ENCODE measurements at places on chromosomes 12 and 14.

DNA sequence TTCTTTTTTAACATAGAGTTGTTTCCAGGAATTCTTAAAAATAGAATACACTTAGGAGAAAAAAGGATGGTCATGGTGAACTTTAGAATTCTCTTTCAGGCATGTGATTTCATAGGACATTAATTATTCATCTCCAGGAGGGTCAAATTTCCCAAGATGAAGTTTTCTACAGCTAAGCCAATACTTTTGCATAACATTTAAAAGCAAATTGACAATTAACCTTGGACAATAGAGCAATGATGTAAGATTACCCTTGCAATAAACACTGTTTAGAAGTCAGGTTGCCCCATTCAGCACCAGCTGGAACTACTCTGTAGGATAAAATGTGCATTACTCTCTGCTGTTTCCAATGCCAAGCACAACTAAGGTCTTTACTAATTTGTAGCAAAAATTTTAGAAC lies 49.5 kb downstream of the SIX1 start:
- no peak for DNase-seq

DNA sequence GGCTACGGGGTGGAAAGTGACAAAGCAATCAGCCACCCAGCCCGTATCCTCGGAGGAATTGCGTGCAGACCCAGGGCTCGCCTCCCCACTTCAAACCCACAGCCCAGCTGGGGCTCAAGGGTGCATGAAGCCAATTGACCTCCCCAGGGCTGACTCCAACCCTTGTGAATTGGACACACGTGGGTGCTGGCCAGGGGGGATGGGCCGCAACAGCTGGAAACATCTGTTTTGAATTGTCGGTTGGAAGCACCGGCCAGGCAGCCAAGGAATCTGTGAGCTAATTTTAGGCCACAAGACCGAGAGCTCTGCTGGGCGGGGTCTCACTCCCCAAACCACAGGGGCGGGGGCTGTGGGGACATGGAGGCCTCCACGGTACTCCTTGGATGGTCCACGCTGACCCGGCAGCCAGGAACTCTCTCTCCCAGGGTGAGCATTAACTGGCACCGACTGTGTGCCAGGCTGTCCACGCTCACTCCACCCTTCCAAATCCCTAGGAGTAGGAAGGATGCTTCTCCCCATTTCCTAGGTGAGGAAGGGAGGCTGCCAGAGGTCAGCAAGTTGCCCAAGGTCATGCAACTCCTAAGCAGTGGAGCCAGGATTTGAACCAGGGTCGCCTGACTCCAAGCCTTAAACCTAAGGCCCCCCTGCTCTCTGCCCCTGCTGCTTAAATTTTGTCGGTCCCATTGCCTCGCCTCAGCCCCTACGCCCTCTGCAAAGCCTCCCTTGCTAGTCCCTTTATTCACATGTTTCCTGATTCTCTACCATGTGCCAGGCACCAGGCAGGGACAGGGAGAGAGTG lies 11.9 kb upstream of the TMEM119 start:
- DNase-seq, result no peak

- no peak for DNase-seq
Measured at GRCh38 chr14:99119554-99120525, 152.2 kb downstream of the BCL11B start.

GRCh38 chr14:71733210-71733883 lies 198.9 kb upstream of the RGS6 start:
- DNase-seq, result no peak

- DNase-seq, result no peak
Measured at GRCh38 chr12:109762673-109763191, 49.1 kb downstream of the FAM222A start.

DNA sequence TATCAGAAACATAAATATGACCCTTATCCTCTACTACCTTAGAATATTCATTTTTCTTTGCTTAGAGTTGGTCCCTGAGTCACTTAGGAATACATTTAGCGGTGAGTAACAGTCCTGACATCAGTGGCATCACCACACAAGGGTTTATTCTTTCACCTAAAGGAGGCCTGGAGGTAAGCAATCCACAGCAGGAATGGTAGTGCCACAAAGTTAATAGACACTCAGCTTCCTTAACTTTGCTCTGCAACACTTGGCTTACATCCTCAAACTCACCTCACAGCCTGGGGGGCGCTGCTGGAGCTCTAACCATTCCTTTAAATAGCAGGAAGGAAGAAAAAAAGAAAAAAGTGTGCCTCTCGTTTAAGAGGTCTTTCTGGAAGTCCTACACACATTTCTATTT lies 29.1 kb downstream of the BBOF1 start:
- DNase-seq, result no peak

DNA sequence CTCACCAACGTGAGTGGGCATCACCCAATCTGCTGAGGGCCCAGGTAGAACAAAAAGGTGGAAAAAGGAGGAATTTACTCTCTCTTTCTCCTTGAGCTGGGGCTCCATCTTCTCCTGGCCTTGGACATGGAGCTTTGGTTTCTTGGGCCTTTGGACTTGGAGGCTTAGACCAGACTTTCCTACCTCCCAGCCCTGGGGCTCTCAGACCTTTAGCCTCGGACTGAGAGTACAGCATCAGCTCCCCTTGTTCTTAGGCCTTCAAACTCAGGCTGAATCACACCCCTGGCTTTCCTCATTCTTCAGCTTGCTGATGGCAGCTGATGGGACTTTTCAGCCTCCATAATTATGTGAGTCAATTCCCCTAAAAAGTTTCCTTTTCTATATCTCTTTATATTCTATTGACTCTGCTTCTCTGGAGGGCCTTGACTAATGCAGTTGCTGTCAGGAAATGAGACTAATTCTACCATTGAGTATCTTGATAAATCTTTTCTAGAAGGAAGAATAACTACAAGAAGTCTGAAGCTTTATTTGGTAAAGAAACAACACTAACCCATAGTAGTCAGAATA lies 15.9 kb upstream of the CLEC4E start:
- no peak for DNase-seq

GRCh38 chr12:131941116-131941986 lies 8.4 kb upstream of the EP400 start:
- DNase-seq, result no peak

All from A172 (cell line).